ENCODE measurements at places on chromosomes 2 and 18.

DNA sequence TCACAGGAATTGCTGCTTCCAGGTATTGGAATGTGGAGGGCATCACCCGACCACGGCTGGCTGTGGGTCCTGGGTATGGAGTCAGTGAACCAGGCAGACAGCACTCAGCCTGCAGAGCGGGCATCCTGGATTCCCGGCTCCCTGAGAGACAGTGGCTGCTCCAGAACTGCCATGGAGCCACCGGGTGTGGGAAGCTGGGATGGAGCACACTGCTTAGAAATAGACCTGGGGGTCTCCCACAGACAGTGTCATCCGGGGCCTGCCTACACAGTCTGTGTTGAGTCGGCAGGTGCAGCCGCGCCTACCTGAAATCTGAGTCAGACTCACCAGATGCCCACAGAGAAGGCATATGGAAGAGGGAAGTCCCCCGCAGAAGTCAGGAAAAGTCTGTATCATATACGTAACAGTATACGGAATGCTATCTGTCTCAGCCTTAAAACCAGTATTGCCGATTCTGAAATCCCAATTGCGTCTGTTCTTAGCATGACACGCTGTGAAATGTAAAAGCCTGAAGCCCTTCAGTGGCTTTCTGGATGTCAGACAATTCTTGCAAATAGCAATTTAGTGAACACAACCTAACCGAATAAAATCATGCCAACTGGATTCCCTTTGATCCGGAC, 509.7 kb upstream of the MYT1L start:
- DNase-seq = no peak

DNA sequence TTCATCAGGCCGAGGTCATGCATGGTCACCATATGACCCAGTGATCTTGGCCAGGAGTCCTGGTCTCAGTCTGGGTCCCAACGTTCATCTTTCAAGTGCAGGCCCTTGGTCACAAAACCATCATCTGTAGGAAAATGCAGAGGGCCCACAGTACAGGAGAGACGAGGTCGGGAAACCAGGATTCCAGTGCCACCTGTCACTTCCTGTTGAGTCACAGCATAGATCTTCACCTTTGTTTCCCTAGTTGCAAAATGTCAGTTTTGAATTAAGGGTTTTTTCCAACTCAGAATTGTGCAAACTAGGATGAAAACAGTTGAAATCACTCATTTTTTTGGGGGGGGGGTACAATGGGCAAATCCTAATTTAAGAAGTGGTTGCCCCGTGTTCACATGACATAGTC, 162.2 kb downstream of the INSIG2 start:
- no peak for DNase-seq

DNA sequence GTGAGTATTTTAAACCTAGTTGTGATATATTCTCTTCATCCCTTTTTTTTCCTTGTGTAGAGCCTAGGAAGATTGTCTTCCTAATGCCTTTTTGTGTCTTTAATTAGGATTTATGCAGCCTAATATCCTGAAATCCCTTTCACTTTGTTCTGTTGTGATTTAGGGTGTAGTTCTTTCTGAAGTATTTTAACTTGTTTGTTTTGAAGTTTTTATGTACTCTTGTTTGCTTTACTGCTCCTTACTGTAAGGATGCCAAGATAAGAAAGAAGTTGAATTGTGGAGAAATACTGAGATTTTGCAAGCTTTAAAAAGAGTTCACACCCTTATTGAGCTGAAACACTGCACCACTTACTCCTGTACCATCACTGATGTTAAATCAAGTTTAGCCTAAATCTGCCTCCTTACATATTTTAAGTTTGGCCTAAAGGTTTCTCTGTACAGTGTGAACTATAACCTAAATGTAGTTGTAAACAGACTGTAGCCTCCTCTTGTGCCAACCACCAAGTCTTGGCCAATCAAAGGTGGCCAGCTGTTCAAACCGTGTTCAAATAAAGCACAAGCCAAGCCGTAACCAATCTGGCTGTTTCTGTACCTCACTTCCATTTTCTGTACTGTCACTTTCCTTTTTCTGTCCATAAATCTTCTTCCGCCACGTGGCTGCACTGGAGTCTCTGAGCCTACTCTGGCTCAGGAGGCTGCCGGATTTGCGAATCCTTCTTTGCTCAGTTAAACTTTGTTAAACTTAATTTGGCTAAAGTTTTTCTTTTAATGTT, 17.7 kb upstream of the ACOXL start:
- DNase-seq = no peak

GRCh38 chr2:26864226-26864625, 16.3 kb downstream of the DPYSL5 start:
- DNase-seq = no peak

GRCh38 chr2:39796134-39796533, 17.1 kb upstream of the THUMPD2 start:
- DNase-seq = no peak

GRCh38 chr18:55246278-55246677, 287.0 kb upstream of the CCDC68 start:
- DNase-seq = no peak

DNA sequence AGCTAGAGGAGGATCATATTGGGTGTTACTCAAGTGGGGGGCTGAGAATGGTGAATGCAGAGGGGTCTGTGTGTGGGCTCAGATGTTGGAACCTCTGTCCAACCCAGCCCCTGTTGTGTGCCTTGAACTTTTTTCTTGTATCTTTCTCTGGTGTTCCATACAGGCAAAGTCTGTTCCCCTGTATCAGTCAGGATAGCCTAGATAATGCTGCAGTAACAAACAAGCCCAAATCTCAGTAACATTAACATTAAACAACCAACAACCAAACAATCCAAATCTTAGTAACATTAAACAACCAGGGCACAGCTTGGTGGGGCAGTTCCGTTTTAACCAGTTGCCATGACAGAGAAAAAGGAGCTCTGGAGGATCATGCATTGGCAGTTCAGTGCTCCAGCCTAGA, 103.7 kb downstream of the CTIF start:
- DNase-seq = no peak

GRCh38 chr2:49265471-49265870, 111.2 kb upstream of the FSHR start:
- DNase-seq = no peak

- DNase-seq = no peak
Measured at GRCh38 chr2:56806924-56807323, 623.1 kb downstream of the CCDC85A start.

DNA sequence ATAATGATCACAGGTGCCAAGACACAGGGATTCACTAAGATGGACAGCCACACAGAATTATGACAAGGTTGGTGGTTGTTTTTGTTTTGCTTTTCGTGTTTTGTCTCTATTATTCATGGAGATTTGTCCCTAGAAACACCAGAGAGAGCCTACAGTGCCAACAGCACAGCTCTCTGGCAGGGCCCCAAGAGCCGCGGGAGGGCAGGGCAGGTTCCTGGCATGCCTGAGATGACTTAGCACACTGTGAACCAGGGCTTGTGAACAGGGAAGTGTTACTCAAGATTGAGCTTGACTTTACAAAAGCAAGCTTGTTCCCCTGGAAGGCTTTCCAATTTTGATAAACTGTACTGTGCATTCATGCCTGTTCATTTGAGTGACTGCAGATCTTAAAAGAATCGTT, 437.4 kb upstream of the SALL3 start:
- DNase-seq = no peak

DNA sequence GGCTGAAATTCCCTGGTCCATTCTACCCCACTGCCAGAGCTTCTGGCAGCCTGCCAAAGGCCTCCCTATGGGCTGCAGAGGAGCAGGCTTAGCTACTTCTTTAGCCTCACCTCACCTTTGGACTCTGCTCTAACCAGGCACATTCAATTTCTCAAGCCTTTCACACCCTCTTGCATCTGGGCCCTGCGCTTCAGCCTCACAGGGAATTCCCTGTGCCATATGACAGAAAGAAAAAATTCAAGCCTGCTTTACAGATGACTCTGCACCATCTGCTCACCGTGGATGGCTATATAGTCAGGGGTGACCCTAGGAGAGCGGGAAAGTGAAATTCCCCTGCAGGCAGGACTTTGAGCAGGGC, 62.5 kb downstream of the REEP1 start:
- DNase-seq = no peak
